Muscle of back (tissue), 13 donors: ENCODE measurements at places on chromosomes 16 and 17. TPM values are rescaled to one million over a fixed set of nuclear protein-coding genes. Genes with fewer than 3 reads are reported as not detected.

DNA sequence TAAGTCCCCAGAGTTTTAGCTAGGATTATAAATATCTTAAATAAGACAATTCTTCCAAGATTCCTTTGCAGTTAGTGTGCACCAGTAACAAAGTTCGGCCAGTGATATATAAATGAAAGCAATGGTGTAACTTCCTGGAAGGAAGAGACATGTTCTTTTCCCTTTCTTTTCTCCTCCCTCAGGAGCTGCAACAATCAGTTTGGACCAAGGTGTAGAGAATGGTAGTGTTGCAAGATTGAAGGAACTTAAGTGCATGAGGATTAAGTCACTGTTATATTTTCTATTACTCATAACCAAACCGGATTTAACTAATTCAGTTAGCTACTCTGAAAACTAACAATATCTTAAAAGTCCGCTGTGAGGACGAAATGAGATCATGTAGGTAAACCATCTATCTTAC lies 68.9 kb upstream of the KCNJ16 start:
- no peak for DNase-seq

DNA sequence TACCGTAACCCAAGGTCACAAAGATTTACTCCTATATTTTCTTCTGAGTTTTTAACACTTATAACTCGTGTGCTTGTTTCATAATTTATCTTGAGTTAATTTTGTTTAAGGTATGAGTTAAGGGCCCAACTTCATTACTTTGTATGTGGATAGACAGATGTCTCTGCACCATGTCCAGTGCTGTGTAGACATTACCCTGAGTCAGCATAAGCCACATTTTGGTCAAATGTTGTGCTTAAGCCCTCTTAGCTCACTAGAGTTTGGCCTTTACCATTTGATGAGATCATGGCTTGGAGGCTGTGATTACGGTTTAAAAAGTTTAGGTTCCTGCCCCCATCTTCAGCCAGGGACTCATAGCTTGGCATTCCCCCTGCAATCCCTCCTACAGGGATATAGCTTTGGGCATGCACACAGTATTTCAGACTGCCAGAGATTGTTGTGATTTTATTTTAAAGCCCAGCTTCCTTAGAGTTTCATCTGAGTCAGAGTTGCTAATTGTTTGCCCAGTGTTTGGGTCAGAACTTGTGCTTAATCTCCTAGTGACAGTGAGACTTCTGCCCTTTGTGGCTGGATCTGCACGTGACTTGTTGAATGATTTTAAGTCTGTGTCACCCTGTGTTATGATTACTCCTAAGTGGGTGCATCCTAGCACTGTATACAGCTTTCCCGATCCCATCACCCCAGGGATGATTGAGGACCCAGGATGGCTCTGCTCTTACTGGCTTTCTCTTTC lies 393.1 kb downstream of the CNTNAP4 start:
- no peak for DNase-seq

DNA sequence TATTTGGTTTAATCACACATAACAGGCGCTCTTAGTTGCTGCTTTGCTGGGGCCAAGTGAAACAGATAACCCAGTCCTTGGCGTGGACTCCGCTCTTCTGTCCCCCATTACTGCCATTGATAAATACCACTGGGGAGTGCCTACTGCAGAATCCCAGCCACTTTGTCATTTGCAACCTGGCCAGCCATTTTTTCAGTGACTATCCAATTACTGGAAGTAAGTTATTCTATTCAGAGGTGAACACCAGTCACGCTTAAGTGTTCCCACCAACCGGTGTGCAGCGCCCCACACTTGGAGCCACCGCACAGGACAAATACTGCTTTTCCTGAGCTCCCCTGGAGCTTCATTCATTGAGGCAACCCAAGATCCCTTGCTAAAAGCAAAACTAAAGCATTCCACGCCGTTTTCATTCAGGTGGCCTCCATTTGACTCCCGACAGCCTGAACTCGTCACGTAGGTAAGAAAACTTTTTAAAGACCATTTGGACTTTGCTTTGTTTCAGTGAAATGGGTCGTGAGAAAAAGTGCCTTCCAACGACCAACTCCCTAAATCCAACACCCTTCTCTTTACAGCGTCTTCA lies 1.8 kb downstream of the USP7 start:
- no peak for DNase-seq

GRCh38 chr17:31690151-31690551 lies 168.9 kb downstream of the COPRS start:
- no peak for DNase-seq

DNA sequence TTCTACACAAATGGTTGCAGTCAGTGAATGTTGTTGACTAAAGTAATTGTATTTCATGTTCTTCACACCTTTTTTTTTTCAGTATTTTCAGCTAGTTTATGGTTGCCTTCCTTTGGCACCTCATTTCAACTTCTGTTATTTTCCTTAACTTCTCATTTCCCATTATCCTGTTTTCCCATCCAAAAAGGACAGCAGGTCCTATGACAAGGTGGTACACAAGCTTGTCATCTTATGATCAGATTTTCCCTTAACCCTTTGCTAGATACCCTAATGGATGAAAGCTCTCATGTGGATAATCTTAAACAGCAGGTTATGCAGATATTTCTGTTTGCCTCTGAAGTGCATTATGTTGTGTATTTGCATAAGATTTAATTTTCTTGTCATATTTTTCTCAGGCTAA lies 7.1 kb upstream of the ASIC2 start:
- DNase-seq: no peak

DNA sequence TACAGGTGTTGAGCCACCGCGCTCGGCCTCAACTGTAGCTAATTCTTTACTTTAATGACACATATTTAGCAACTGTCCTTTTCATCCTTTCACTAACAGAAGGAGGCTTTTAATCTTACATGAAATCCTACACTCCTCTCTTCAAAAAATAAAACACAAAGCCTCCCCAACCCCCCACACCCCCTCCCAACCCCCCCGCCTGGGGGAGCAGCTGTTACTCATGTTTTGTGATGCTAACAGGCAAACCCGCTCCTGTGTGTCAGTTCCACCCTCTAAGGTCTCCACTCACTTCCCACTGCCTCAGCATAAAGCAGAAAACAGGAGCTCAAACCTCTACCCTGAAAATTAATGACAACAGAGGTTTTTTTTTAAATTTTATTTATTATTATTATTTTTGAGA lies 55.4 kb upstream of the SLC25A19 start:
- no peak for DNase-seq

DNA sequence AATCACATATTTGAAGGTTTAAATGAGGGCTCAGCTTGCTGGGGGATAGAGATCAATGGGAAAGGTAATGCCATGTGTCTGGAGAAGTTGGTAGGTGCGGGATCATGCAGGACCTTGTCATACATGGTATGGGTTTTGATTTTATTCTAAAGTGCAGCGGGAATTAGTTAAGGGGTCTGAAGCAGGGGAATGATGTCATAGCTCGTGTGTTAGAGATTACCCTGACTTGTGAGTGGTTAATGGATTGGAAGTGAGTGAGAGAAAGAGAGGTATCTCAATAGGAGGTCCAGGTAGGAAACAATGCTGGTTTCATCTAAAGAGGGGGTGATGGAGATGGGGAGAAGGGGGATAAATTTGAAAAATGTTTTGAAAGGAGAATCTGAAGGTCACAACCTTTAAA lies 280.0 kb downstream of the SHISA9 start:
- no peak for DNase-seq

DNA sequence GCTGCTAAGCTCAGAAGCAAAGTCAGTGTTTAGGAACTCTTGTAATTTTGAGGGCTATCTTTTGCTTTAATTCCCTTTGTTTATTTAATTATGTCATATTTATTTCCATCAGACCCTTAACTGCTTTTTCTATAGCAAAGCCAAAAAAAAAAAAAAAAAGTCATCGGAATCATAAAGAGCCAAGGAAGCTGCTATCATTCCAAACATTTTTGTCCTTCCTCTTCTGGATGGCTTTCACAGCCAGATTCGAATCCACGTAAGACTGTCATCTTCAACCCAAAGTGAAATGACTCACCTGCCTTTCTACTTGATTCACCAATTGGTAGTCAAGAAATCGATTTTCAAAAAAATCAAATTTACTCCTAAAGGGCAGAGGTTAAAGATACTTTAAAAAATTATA lies 38.4 kb downstream of the WIPI1 start:
- DNase-seq: no peak

- DNase-seq: no peak
These were observed 7.9 kb downstream of the SLC12A3 start for GRCh38 chr16:56872863-56873391.

DNA sequence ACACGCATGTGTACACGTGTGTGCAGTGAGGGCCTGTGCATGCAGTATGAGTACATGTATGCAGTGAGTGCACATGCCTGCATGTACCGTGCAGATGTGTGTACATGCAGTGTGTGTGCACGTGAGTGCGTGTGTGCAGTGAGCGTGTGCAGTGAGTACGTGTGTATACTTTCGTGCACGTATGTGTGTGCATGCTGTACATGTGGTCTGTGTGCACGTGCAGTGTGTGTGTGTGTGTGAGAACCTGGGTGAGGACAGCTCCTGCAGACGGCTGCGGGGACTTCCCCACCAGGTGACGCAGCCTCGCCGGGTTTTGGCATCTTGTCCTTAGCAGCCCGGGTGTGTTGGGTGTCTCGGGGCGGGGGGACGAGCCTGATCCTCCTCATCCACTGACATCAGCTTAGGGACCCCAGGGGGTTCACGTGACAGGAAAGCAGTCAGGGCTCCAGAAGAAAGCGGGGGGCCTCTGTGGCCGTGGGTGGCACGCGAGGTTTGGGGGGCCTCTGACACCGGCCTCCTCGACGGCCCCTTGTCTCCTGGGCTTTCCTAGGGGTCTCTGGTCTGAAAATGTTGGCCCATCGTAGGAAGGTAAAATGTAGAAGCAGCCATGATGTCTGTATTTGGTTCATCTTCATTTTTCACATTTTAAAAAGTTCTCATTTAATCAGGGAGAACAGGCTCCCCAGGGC lies 119.6 kb upstream of the ZNF750 start:
- DNase-seq: no peak

GRCh38 chr16:8905795-8906591 lies 23.8 kb downstream of the LITAFD start:
- no peak for DNase-seq

GRCh38 chr16:65409510-65409909 lies 287.6 kb upstream of the CDH11 start:
- no peak for DNase-seq

- peak; percentile 13 for DNase-seq
These were observed 27.1 kb downstream of the TBC1D3B start for GRCh38 chr17:36149296-36149820.

Gene TBX6
- 0.32 TPM for polyA plus RNA-seq

Gene RTN4RL1
- polyA plus RNA-seq: 1.4 TPM

Gene SLFN11
- 11.0 TPM for polyA plus RNA-seq

- peak; percentile 55 for DNase-seq
These were observed 768 bp upstream of the TBX6 start for GRCh38 chr16:30092373-30093010.

GRCh38 chr16:66001432-66001831 lies 365.1 kb upstream of the CDH5 start:
- no peak for DNase-seq

Gene CHD9
- polyA plus RNA-seq: 39.3 TPM

DNA sequence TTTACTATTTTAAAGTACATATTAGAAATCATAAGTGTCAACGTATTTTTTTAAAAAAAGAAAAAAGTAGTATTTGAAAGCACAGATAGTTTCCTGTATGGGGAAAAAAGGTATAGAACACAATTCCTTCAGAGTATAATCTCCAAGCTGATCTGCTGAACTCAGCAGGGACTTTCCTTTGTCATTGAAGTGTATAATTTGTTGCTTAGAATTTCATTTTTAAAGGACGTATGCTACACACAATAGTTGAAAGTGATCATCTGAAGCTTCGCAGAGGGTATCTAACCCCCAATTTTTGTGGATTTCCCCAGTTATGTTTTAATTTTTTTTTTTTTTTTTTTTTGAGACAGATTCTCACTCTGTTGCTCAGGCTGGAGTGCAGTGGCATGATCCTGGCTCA lies 20.2 kb upstream of the MAPT start:
- no peak for DNase-seq

Gene C16orf86
- polyA plus RNA-seq: 2.6 TPM

- DNase-seq: no peak
These were observed 1507.4 kb downstream of the CDH11 start for GRCh38 chr16:63614429-63614828.

GRCh38 chr17:63151941-63152523 lies 186.0 kb downstream of the TANC2 start:
- DNase-seq: no peak

Gene TPSD1
- 1.1 TPM for polyA plus RNA-seq

GRCh38 chr17:80631142-80632045 lies 86.8 kb downstream of the RPTOR start:
- no peak for DNase-seq

DNA sequence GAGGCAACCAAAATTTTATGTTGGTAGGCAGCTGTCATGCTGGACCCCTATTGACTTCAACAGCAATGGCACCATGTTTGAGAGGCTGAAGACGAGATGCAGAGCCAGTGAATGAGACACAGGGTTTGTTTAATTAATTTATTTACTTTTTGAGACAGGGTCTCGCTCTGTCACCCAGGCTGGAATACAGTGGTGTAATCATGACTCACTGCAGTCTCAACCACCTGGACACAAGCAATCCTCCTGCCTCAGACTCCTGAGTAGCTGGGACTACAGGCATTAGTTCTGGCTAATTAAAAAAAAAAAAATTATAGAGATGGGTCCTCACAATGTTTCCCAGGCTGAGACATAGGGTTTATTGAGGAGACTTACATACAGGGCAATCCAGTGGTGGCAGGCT lies 36.2 kb upstream of the PPM1D start:
- DNase-seq: no peak

DNA sequence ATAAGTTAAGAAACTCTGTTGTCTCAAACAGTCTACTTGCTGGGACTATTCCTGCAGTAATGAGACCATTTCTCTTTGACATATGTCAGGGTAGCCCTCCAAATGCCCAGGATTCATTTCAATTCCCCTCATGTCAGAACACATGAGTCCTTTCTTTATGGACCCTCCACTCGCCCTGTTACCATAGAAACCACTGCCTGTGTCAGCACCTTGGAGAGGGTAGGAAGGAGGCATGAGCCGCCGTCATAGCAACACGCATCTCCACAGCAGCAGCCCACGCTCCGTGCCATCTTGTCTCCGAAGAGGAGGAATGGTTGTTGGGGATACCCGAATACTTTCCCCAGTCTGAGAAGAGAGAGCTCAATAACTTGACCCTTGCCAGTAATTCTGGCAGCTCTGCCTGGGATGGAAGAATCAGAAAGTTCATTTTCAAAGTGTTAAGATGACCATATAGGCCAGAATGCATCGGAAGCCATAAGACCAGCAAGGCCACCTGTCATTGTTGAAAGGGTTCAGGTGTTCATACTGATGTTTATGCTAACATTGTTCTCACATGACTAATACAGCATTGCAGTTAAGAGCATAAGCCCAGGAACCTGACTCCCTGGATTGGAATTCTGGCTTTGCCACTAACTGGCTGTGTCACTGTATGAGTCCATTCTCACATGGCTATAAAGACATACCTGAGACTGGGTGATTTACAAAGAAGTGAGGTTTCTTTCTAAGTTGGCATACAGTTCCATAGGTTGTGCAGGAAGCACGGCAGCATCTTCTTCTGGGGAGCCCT lies 141.3 kb downstream of the ABCC12 start:
- DNase-seq: no peak
